ENCODE measurements at places on chromosomes 3 and 15.

GRCh38 chr3:190762801-190763200, 99.7 kb downstream of the GMNC start:
- no peak for DNase-seq

DNA sequence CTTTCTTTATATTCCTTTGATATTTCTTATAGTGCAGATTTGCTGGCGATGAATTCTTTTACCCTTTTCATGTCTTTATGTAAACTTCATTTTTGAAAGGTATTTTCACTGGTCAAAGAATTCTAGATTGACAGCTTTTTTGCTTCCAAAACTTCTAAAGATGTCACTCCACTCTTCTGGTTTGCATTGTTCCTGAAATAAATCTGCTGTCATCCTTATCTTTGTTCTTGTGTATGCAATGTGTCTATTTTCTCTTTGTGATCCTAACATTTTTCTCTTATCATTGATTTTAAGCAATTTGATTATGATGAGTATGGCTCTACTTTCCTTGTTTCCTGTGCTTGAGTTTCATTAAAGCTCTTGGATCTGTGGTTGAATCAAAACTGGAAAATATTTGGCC, 103.4 kb downstream of the GLDN start:
- DNase-seq, result no peak

DNA sequence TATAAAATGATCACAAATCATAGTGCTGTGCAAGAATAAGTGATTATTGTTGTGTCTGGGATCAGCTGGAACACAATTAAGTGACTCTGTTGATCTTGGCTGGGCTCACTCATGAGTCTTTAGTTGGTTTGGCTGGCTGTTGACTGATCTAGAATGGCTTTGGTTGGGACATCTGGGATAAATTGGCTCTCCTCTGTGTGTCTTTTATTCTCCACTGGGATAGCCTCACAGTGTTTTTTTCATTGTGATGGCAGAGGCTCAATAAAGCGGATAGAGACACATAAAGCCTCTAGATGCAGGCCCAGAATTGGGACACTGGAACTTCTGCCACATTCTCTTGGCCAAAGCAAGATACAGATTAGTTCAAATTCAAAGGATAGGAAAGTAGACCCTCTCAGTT, 735.6 kb downstream of the PDCD6IP start:
- DNase-seq, result no peak

DNA sequence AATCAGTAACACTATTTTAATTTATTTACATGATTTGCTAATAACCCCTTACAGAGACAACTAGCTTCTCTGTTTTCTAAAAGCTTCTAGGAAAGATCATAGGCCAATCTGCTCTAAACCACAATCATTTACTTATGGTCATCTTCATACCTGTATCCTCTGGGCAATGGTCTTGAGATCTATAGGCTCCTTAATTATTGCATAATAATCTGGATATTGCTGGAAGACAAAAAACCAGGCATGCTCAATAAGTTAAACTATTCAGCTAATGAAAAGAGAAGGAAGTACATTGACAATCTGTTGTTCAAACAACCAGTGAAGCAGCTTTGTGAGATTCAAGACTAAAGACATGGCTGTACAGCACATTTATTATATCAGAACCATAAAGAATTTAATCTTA, 34.1 kb downstream of the PBRM1 start:
- DNase-seq, result no peak

DNA sequence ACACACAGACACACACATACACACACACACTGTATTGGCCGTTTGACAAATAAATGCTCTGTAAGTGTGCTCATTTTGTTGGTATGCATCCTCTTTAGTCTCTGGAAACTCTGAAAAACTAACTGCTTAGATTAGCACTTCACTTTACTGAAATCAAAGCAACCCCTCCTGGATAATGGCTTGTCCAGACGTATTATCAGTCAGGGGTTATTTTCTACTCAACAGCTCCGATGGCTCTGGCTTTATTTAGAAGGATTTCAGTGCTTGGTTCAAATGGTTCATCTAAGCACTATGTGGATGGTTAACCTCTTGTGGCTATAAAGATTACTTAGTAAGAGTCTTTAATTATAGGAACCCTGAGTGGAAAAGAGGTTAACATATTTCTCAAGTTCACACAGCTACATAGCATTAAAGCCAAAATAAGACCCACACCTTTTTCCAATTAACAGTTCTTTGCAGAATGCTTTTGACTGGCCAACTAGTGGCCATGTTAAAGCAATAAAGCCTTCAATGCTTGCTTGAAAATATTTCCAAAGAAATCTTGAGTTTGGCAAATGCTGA, 516.1 kb upstream of the NAALADL2 start:
- no peak for DNase-seq

GRCh38 chr15:51375966-51376640, 34.6 kb downstream of the GLDN start:
- no peak for DNase-seq

GRCh38 chr3:60055765-60056164, 1005.9 kb upstream of the CFAP20DC start:
- no peak for DNase-seq
